ENCODE measurements at places on chromosomes 3 and 15. TPM values are rescaled to one million over a fixed set of nuclear protein-coding genes. Genes with fewer than 3 reads are reported as not detected.

DNA sequence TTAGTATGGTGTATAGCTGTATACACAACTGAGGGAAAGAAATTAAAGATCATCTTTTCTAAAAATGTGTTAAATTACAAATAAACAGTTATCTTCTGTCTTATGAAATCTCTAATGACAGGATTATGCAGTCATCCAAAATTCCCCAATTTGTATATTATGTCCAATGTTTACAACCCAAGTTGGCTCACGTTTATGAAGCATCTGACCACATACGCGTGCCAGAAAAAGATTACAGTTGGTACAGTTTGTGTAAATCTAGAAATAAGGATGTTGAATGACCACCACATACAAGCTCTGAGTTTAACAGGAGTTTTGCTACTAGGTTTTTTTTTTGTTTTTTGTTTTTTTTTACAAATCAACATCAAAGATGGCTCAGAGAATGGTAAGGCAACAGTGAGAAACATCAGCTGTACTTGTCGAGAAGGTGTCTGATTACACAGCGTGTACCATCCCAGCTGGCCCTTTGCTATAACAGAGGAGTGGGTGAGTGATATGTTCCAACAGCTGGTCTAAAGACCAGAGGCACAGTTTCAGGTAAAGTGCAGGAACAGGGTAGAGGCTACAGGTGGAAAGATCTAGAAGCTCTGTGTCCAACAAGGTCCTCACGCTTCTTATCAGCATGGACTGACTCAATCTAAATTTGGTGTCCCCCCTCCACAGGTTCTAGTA, 47.1 kb downstream of the USF3 start:
- no peak for DNase-seq

GRCh38 chr15:85118581-85118980, 136.9 kb downstream of the PDE8A start:
- DNase-seq = no peak

Gene SH2D7
- not detected for total RNA-seq

Gene SIDT1
- not detected for total RNA-seq

DNA sequence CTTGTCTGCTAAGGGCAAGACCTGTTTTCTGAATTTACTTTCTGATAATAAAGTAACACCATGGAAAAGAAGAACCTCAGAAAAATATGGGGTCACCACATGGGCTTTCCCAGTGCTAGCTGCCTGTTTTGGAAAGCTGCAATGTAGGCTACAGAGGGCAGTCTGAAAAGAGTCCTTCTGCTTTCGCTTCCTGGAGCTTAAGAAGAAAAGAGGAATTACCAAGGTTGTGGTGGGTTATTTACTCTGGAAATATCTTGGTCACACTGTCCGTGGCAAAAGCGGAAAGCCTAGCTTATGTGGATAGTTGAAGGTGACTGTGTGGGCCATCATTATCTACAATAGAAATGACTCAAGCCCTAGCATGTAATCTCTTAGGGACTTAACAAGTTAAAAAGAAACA, 31.7 kb upstream of the IP6K2 start:
- no peak for DNase-seq

Gene HESX1
- 1.7 TPM for total RNA-seq

All from Caki2 (cell line).